Stimulated activated CD4-positive, alpha-beta T cell treated with anti-CD3 and anti-CD28 coated beads, TNF-alpha, amount 100 ng/mL, for 24 hours (primary cell): ENCODE measurements at places on chromosomes 1 and 21.

DNA sequence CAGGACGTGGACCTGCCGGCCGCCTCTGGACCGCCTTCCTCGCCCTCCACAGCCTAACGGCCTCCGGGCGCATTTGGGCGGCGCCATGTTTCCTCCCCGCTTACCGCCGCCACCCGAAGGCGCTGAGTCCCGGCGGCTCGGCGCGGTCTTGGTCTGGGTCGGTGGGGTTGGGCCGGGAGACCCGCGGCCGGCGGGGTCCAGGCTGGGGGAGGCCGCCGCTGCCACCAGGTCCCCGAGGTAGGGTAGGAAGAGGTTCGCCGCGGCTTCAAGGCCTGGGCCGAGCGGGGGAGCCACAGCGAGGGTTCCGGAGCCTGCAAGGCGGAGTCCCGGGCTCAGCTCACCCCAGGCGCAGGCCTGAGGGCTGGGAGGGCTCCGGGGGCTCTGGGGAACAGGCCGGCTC is 5.5 kb downstream of the OR2C3 start:
- DNase-seq, result no peak

DNA sequence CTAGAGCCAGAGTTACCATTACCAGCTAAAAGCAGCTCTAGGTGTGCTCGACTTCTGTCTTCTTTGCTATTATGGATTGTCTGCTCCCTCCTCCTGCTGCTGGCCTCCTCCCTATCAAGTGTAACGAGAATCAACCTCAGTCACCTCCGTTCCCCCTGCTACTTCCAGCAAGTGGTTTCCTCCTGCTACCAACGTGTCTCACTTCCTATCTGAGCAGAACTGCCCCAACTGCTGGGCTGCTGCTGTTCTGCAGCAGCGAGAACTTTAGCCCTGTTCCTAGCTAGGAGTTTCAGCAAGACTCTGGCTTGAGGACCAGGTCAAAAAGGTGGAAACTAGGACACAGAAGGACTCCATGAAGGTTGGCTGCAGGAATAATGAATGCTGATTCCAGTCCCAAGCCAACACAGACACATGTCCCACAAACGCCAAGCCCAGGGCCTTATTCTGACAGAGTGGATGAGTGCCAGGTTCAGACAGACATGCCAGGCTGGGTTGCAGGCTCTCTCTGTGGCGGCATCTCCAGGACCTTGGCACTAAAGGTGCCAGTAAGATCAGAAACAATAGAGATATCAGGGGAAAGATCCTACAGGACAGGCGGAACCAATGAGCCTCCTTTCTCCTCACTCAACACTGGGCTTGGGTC is 46.9 kb downstream of the CD34 start:
- no peak for DNase-seq

- no peak for DNase-seq
These were observed 21.7 kb upstream of the LSS start for GRCh38 chr21:46250146-46250725.

- DNase-seq, result no peak
These were observed 35.1 kb downstream of the NUAK2 start for GRCh38 chr1:205286335-205286950.

- DNase-seq, result no peak
These were observed 60.7 kb upstream of the ITPKB start for GRCh38 chr1:226799634-226800281.

DNA sequence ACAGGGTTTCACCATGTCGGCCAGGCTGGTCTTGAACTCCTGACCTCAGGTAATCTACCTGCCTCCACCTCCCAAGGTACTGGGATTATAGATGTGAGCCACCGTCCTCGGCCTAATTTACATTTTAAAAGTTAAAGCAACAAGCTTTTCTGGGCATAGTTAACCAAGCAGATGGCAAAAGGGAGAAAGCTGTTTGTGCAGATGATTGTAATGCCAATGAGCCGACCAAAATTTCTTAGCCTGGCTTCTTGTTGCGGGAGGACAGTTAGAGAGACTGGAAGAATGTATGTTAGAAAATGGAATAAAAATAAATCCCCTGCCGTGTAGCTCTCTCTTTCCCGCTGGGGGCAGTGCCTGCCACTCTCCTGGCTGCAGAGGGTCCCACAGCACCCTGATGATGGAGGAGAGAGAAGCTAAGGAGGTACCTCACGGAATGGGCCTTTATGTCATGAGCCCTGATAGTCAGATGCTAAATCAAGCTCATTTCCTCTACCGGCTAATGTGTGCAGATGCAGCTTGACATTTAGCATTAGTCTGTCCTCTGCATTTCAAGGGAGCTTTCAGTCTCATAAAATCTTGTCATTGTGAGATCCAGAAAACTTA is 87.2 kb downstream of the HHAT start:
- no peak for DNase-seq

DNA sequence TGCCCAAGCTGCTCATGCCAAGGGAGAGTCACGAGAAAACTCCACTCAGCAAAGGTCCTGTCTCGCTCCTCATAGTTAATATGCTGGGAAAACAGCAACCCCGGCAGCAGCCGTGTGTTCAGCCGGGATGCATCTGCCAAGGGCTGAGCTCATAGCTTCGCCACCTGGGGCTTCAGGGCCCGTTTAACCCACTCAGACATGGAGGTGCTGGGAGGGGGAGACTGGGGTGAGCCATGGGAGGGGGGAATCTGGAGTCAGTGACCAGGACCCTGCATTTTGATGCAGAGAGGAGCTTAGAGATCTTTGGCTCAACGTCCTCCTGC is 283.4 kb downstream of the PTPRU start:
- no peak for DNase-seq

- no peak for DNase-seq
These were observed 22.4 kb upstream of the CYP2J2 start for GRCh38 chr1:59948990-59949389.

DNA sequence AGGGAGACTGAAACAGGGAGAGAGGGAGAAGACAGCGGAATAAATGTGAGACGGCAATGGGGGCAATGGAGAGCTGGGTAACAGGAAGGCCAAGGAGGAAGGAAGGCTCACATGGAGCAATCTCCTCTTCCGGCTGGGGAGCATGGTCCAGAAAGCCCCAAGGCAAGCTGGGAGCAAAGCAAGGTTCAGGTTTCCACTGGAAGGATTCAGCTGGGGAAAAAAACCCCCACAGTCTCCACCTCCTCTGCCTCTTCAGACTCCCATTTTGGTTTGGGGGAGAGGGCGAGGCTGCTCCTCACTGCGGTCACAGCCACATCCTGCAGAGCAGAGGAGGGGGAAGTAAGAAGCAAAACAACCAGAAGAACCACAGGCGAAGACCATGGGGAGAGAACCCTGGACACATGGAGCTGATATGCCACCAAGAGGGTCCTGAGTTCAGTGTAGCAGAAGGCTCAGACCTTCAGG is 650 bp downstream of the TNFAIP8L2 start:
- no peak for DNase-seq

- DNase-seq, result no peak
These were observed 565.4 kb downstream of the LMO4 start for GRCh38 chr1:87894062-87894461.

- no peak for DNase-seq
These were observed 19.6 kb downstream of the SMAP2 start for GRCh38 chr1:40393173-40393572.

DNA sequence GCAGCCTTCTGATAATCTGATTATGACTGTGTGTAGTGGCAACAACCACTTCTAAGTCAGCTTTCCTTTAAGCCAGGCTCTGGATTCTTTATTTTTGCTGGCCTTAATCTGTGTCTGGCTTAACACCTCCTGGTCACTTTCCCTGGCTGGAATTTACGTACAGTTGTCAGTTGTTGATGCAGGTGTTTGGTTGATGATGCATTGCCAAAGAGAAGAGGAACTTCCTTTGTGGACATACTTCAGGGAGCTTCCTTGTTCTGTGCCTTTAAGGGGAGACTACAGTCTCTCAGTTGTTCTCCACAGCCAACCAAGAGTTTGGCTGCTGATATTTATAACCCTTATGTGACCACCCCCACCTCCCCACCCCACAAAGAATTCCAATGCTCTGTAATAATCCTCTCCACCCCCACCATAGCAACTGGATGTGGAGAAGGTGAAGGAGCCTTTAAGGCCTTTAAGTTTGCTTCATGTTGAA is 96.0 kb upstream of the BMP8A start:
- DNase-seq, result no peak

GRCh38 chr1:193539731-193540459 is 353.5 kb upstream of the B3GALT2 start:
- no peak for DNase-seq

GRCh38 chr1:110083061-110083865 is 12.8 kb upstream of the ALX3 start:
- no peak for DNase-seq

GRCh38 chr1:34235594-34235993 is 58.9 kb downstream of the C1orf94 start:
- no peak for DNase-seq

- no peak for DNase-seq
These were observed 8.7 kb downstream of the CAPN2 start for GRCh38 chr1:223720971-223721591.

DNA sequence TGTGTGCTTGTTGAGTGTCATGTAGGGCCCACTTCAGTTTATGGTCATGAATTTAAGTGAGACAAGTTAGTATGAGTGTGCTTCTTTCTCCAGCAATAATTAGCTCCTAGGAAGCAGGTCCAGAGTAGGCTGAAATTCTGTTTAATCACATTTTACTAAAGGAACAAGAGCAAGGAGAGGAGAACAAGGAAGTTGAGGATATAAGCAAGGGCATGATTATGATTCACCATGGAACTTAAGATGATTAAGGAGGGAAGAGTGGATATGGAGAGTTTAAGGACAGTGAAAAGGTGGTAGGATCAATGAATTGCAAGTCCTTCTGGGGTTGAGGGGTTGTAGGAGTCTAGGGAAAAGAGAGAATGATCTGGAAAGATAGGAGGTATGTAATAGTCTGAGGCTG is 3.1 kb upstream of the DIPK1A start:
- DNase-seq, result no peak

DNA sequence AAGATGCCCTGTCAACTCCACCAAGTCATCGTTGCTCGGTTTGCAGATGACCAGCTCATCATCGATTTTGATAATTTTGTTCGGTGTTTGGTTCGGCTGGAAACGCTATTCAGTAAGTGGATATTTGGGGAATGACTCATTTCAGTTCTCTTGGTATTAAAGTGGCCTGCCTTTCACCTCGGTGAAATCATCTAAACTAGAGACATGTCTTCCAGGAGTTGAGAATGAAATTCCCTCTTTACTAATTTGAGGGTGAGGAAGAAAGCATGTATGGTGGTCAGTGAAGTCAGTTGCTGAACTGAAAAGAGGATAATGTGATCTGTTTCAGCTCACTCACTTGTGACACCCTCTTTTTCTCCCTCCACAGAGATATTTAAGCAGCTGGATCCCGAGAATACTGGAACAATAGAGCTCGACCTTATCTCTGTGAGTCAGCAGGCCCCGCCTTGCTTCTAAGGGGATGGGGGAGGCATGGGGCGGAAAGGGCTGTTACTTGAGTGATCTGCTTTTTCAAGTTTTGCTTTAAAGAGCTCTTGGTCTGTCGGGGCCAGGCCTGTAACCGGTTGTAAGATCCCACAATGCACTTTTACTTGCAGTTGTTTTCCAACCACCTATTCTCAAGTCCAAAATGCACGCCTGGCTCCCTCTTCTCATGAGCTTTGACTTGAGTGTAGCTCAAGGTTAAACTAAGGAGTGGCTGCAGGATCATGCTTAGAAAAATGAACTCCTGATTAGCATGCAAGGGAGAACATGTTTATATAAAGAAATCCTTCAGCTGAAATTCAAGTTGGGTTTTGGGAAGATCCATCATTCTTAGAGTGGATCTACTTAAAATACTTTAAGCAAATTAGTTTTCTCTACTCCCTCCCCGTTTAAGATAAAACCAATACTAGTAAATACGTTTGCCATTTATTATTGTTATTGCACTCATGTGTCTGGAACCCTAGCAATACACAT is 59.8 kb downstream of the CAPN2 start:
- DNase-seq, result no peak

DNA sequence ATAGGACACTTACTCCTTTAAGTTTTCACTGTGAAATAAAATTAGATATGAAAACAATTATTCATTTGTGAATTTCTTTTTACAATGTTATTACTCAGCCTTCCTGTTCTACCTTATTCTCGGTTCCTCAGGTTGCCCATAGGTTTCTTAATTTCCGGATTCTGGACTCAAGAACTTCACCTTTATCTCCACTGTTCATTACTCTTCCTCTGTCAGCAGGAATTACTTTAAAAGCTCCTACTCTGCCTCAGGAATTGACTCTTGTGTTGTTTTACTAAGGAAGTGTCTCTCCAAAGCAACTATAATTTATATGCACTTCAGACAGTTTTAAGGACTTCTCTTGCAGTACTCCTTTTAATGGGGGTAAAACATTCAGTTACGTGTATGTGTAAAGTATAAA is 123.8 kb downstream of the OSBPL9 start:
- DNase-seq, result no peak

GRCh38 chr1:5503556-5504363 is 488.5 kb downstream of the NPHP4 start:
- DNase-seq, result no peak

DNA sequence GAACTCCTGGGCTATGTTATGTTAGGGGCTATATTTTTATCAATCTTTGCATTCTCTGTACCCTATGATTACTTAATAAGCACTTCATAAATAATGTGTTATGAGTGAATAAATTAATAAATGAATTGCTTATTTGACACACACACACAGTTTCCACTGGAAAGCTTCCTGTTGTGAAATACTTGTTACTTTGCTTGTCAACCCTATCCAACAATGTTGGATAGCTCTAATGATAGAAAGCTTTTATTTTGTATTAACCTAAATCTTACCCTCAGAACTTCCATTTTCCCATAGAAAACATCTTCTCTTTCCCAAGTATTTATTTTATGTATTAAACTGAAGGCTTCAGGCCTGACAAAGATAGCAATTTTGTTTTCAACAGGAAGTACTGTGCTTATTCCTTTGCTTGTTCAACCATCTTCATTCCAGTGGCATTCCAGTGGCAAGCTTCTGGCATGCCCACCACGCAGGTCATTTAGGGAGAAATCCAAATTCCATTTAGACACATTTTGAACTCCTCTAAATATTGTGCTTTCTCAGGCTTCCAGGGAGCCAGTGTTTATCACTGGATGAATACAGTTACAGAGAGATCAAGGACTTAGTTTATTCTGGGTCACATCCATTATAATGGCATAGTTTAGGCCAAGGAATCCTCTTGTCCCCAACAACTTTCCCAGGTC is 134.4 kb downstream of the TGFB2 start:
- no peak for DNase-seq

DNA sequence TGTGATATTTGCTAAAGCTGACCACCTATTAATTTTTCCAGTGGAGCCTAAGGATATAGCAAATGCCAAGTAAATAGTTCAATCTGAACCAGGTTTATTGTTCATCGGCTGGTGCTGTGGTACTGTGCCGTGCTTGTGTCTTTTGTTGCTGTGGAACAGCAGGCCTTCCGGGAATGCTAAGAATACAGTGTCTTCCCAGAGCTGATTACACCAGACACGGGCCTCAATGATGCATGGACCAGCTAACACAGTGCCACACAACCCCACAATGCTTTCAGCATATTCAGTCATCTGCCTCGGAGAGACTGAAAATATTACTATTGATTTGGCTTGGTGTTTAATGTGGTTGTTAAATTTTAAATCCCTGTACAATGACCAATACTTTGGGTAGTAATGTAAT is 415.4 kb downstream of the PTBP2 start:
- no peak for DNase-seq
